ENCODE measurements at places on chromosomes 3 and 15.

DNA sequence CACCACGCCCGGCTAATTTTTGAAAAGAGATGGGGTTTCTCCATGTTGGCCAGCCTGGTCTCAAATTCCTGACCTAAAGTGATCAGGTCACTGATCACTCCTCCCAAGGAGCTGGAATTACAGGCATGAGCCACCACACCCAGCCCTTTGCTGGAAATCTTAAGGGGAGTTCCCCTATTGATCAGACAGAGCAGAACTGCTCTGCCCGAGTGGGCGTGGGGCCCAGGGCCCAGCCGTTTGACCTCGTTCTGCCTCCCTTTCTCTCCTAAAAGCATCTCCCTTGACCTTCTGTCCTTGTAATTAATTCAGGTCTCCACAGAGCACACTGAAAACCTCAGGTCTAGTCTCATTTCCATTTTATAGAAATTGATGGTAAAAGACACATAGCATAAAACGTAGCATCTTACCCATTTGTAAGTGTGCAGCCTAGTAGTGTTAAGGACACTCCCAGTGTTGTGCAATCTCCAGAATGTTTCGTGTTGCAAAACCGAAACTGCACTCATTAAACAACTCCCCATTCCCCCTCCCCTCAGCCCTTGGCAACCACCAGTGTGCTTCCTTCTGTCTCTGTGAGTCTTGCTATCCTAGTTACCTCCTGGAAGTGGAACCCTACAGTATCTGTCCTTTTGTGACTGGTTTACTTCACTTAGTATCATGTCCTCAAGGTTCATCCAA lies 89.3 kb downstream of the SLCO3A1 start:
- peak; percentile 68 for DNase-seq

DNA sequence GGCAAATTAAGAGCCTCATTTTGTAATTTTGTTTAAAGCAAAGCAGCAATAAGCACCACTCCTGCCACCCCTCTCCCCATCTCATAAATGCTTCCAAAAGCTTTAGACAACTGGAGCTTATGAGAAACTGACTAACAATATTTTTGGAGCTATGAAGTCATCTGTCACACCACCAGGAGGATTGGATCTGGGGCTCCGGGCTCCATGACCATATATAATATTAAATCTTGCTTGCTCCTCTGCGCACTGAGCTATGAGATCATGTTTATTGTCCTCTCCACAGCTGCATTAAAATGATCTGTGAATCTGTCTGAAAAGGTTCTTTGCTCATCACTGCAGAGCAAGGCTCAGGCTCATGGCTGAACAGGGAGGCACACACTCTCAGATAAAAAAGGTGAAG lies 323.7 kb downstream of the ZNF621 start:
- no peak for DNase-seq

DNA sequence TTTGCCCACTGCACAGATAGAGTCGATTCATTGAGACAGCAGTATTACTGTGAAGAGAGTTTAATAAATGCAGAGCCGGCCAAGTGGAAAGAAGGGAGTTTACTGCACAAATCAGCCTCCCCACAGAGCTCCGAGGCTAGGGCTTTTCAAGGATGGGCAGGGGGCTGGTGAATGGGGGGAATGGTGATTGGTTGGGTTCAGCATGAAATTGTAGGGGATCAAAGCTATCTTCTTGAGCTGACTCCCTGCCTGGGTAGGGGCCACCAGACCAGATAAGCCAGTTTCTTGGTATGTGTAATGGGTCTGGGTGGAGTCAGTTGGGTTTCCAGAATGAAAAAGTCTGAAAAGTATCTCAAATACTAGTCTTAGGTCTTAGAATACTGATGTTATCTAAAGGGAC lies 66.6 kb downstream of the SYNPR start:
- DNase-seq = no peak

DNA sequence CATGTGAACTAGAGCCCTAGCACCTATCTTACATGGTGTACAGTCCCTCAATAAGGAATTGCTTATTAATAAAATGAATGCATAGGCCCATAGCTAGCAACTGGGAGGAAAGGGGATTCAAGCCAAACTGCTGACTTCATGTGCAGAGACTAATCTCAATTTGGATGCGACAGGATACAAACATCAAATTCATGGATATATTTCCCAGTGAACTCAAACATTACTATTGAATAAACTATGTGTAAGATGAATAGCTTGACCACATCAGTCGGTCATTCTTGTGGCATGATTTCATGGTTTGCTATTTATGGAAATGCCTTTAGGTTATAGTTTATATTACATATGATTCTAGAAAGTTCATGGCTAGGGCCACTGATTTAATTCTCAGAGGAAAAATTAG lies 268.6 kb upstream of the SLITRK3 start:
- no peak for DNase-seq

DNA sequence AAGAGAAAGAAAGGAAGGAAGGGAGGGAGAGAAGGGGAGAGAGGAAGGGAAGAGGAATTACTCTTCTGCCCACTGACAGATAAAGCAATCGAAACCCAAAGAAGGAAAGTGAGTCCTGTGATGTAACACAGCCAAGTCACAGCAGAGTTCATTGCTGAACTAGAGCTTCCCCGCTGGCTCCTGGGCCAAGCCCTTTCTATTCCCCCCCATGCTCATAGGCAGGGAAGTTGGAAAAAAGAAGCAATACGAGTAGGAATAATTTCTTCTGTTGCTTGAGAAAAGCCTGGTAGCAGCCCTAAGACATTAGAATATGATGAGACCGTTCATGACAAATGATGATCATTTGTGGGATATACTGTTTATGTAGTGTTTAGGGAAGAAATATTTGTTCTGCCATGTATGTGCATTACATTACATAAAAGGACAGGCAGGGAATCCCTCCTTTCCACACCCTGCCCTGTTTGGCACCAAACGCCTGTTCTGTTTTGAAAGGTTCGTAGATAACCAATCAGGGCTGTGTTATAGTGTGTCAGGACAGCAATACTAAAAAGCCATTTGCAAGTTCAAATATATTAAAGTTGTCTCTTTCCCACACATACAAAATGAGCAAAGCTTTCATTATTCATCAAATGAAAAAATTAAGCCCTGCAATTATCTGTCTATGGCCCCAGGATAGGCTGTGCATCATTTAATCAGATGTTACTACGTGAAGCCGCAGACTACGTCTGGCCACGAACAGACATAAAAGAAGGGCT lies 111.0 kb upstream of the TRPM1 start:
- no peak for DNase-seq
